ENCODE measurements at places on chromosomes 2 and 18.

DNA sequence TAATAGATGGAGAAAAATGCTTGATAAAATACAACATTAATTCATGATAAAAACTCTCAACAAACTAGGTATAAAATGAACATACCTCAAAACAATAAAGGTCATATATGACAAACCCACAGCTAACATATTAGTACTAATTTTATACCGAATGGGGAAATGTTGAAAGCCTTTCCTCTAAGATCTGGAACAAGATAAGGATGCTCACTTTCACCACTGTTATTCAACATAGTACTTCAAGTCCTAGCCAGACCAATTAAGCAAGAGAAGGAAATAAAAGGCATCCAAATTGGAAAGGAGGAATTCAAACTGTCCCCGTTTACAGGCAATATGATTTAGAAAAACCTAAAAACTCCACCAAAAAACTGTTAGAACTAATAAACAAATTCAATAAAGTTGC lies 61.5 kb upstream of the CTIF start:
- no peak for DNase-seq

GRCh38 chr2:169729274-169729605 lies 4.4 kb upstream of the KLHL23 start:
- DNase-seq = no peak

GRCh38 chr18:386994-387393 lies 113.5 kb downstream of the COLEC12 start:
- no peak for DNase-seq

DNA sequence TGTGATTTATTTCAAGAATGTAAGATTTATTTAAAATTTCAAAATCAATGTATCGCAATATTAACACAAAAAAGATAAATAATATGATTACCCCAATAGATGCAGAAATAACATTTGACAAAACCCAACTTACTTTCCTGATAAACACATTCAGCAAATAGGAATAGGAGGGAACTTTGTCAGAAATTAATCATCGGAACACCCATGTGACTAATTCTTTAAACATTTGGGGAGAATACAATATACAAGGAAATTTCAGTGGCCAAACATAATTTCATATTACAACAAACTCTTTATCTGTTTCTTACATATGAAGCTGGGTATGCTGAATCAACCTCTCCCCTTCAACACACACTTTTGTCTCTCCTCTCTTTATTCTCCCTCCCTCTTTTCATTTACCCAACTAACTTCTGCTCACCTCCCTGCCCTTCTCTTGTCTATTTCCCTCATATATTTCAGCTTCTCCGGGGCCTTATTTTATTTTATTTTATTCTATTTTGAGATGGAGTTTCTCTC lies 309.6 kb upstream of the CNTNAP5 start:
- DNase-seq = no peak

DNA sequence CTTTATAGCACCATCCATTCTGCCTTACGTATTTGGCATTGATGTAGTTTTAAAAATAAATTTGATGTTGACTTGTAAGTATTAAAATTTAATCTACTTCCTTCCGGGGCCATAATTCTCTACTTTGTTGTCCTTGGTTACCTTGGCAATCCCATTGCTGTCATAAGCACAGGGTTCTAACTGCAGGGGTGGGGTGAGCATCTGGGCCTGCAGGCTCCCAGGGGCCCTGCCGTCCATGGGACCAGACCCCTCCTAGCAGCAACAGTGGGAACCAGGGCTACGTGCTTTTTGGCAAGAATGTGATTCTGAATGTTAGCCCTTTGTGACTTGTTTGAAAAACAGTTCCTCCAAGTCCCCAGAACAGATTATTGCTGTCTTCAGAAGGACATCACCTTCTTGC lies 4.9 kb downstream of the ASAP2 start:
- no peak for DNase-seq

DNA sequence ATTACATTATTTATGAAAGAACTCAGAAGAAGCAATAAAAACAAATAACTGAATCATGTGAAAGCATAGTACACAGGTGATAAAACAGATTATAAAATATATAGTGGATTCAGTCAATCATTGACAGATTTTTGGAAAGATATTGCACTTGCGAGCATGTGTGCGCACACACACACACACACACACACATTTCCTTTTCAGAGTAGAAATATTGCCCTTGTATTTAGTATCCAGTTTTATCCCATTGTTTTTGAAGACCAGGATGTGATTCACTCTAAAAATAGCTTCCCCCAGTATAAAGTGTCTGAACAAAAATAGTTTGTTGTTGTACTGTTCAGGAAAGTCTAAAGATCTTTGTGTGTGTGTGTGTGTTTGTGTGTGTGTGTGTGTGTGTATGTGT lies 145.5 kb downstream of the CALCRL start:
- no peak for DNase-seq

GRCh38 chr2:236173729-236174607 lies 5.8 kb upstream of the GBX2 start:
- DNase-seq = no peak

- DNase-seq = no peak
Measured at GRCh38 chr18:13376298-13376840, 157.8 kb downstream of the LDLRAD4 start.

DNA sequence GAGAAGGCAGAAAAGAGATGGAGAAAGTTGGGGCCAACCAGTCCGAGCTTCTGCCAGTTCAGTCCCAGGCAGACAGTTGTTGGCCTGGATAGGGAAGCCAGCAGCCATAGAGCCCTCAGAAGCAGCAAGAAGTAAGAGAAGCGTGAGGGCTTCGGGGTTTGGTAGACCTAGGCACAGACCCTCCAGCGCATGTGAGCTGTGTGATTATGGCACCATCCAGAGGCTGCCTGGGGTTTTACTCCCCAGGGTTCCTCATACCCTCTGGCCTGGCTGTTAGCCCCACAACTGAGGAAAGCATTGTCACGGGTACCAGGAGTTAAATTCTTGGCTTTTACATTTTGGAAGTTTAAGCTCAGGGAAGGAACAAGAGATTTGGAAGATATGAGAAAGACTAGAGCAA lies 93.7 kb upstream of the RAB6C start:
- no peak for DNase-seq

DNA sequence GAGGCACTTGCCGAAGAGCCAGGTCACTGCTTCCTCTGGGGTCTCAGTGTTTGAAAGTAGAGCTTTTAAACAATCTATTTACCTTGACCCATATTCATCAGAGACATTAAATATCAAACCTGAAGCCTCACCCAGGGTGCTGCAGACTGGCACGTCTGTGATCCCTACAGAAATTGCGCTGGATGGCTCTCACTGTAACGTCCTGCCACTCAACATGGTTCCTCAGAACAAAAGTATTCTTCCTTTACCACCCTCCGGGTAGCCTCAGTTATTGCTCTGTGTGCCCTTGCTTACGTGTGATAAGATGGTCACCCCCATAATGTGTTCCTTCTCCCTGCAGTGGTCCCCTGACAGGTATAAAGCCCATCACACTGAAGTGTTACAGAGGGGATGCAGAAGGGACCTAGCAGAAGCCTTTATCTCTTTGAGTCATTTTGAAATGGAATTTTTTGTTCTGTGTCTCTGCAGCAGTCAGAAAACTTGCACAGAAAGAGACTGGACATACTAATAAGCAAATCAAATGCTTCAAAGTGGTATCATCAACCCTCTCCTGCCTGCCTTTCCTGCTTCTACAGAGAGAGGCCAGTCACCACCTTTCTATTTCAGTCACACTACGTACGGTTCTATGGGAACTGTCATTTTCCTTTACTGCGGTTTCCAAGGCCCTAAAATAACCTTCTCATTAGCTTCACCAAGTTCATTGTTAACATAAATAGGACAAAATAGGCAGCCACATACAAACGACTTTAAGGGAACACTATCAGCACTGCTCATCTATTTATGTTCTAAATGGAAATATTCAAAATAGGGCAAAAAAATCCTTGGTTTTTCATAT lies 86.8 kb downstream of the METTL8 start:
- DNase-seq = no peak

- DNase-seq = no peak
Measured at GRCh38 chr2:43453179-43454170, 142.4 kb downstream of the THADA start.

DNA sequence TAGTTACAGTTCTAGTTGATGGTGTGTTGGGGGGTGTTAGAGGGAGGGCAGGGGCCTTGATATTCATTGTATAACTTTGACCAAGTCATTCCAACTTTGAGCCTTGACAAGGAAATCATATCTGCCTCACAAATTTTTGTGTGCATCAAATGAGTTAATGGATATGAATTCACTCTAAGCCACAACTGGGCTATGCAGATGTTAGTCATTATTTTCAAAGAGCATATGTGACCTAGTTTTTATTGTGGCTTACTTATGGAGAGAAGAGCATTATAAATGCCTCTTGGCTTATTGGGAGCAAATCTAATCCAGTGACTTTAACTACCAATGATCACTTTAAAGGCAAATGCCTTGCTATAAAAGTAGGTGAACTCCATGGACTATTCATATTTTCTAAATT lies 250.2 kb downstream of the LPIN1 start:
- DNase-seq = no peak

DNA sequence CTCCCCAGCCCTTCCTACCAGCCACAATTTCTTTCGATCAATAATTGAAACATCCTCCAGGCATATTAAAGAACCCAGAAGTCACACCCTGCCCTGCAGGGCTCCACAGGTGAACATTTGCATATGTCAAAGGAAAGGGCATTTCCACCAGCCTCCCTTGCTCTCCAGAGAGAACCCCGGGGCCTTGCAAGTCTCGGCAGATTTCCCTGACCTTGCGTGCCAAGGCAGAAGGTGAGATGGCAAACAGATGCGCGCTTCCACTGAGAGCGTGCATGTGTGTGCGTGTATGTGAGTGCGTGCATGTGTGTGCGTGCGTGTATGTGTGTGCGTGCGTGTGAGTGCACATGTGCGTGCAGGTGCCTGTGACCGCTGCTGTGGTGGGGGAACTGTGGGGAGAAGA lies 120.3 kb downstream of the INO80D start:
- DNase-seq = no peak

- no peak for DNase-seq
Measured at GRCh38 chr2:218149848-218150440, 16.8 kb downstream of the CXCR1 start.

DNA sequence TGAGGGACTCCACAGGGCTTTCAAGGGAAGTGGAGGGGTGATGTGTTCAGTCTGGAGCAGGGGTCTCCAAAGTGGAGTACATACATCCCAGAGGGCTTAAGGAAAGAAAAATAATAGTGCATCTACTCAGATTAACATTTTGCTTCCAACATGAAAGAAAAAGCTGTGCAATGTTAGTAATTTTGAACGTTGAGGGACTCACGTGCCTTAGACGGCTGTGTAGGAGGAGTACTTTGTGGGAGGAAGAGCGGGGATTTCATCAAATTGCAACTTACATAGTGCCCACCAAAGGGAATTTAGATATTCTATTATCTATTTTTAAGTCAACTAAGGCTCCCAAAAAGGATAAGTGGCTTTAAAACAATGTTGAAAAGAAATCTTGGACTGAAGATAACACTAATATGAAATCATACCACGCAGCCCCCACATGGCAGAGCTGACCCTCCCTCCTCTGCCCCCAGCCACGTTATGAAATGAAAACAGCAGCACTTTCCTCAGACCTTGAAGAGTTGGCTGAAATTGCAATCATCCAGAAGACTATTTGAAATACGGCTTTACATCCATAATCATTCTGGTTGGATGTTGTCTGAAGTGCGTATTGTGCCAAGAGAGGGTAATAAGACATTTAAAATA lies 42.9 kb downstream of the MEX3C start:
- no peak for DNase-seq

DNA sequence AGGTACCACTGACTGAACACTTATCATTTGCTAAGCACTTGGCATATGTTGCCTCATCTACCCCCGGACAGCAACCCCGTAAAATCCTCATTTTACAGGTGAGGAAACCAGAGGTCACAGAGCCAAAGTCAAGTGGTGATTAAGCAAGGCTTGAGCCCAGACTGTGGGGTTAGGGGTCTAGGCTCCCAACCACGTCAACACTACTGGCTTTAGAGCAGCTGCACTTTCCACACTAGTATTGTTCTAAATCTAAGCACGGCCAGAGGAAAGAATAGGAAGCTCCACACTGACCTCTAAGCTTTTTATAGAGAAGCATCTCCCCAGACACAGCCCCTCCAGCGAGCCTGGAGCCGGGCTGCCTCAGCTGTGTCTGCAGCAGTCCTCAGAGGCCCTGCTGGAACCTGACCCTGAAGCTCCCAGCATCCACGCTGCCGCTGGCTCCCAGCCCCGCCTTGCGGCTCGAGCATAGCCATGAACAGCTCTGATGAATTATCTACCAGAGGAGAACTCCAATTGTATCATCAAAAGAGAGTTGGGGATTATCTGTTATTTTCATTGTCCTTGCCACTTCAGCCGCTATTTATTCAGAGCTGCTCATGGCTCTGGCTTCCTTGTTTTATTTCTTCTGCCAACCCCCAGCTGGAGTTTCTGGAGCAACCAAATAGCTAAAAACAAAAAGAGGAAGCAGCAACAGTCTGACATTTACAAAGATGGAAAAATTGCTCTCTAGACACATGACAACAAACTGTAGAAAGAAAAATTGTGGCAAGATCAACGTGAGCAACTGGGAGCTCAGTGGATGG lies 62.2 kb upstream of the RTN4 start:
- DNase-seq = no peak

- DNase-seq = no peak
Measured at GRCh38 chr18:27956001-27956640, 220.8 kb downstream of the CDH2 start.

DNA sequence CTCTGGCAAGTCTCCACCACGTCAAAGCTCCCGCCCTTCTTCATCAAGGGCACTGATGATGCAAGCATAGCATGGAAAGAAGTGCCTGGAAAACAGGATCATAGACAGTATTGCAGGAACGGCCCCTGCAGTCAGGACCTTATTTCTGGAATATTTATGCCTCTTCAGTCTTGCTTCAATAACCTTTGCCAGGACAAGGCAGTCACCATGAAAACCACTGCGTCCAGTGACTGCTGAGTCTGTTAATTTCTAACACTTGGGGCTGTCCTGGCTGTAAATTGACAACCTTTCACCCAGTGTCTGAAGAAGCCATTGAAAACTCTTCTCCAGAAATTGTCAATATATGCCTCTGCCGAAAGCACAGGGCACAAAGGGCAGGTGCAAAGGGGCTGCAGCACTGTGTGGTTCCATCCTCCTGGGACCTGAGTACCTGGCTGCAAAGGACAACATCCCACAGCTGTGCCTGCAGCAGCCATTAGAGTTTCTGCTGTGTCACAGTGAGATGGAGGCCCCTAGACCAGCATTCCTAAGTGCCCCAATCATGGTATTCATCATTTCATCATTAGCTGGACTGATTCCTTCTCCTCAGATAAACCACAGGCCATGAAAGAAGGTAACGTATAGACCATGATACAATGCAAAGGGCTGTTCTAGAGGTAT lies 819.6 kb downstream of the RNF144A start:
- DNase-seq = no peak

- no peak for DNase-seq
Measured at GRCh38 chr2:234414596-234414995, 82.3 kb downstream of the ARL4C start.
